HS-5 (cell line): ENCODE measurements at places on chromosomes 5 and 9.

DNA sequence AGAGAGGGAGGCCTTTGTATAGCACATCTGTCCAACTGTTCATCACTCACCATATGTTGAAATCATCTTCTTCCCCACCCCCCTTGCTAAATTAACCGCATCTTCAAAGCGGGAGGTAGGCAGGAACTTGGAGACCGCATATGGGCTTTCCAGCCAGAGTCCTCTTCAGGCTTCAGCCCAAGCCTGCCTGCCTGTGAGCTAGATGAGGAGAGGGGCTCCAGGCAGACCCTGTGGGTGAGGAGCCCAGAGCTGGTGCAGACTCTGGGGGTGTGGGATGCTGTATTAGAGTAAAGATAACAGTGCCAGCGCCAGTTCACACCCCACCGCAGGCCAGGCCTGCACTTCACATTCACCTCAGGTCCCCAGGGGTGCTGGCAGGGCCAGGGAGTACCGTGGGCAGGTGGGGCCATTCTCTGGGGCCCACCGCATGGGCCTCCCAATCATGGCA lies 16.2 kb downstream of the PRRC2B start:
- no peak for DNase-seq

- no peak for DNase-seq
These were observed 192.8 kb downstream of the ARRDC3 start for GRCh38 chr5:91190314-91190690.

GRCh38 chr5:54932789-54933188 lies 52.6 kb downstream of the ESM1 start:
- DNase-seq = no peak

- DNase-seq = no peak
These were observed 7.1 kb downstream of the PHYHD1 start for GRCh38 chr9:128927731-128928411.

- no peak for DNase-seq
These were observed 169.1 kb downstream of the CAAP1 start for GRCh38 chr9:26723486-26723885.

DNA sequence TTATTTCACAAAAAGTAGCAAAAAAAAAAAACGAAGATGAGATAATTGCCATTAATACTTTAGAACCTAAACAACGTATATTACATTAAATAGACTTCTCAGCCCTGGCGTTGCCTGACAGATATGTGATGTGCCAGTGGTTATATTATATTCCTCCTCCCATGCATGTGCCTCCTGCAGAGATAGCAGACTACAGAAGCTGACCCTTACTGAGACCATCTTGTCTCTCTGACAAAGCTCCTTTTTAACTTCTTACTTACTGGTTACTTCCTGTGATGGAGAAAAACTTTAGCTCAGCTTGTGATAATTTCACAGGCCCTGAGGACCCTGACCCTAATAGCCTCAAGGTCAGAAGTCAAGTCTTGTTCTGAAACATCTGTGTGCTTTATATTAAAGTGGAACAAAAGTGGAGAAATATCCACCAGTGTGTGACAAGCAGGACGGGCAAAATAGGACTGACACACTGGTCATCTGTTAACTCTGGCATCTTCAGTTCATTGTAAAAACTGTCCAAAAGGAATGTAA lies 80.6 kb upstream of the POU5F2 start:
- no peak for DNase-seq

- no peak for DNase-seq
These were observed 16.8 kb downstream of the GLDC start for GRCh38 chr9:6628704-6629103.

- no peak for DNase-seq
These were observed 80.6 kb downstream of the FBXO4 start for GRCh38 chr5:42005561-42006153.

DNA sequence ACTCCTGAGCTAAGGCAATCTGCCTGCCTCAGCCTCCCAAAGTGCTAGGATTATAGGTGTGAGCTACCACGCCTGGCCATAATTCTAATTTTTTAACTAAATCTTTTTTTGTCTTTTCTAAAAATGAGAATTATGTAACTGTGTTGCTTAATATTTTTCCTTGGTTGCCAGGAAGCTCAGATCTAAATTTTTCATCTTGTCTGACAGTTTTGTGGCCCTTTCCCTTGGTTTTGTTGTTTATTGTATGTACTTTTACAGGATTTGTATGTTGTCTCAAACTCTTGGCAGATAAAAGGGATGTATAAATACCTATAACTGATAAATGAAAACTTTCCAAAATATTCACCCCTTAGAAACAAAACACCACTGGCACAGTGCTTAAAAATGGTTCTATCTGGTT lies 88.2 kb upstream of the KLF9 start:
- DNase-seq = no peak

DNA sequence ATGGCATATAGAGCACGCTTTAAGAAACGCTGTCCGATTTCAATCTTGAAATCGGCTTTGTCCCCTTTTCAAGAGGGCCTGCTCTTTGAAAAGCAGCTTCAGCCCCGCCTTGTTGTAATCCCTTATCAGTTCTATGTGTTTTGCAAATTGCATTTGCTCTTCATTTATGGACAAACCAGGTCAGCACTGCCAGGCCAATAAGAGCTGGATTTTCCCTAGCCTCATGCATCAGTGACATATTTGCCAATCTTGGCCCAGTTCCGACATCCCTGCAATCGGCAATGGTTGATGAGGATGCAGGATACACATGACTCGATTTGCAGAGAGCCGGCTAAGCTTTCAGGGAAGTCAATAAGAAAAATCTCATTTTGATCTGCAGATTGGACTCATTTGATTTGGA lies 529.1 kb upstream of the CLINT1 start:
- DNase-seq = no peak

DNA sequence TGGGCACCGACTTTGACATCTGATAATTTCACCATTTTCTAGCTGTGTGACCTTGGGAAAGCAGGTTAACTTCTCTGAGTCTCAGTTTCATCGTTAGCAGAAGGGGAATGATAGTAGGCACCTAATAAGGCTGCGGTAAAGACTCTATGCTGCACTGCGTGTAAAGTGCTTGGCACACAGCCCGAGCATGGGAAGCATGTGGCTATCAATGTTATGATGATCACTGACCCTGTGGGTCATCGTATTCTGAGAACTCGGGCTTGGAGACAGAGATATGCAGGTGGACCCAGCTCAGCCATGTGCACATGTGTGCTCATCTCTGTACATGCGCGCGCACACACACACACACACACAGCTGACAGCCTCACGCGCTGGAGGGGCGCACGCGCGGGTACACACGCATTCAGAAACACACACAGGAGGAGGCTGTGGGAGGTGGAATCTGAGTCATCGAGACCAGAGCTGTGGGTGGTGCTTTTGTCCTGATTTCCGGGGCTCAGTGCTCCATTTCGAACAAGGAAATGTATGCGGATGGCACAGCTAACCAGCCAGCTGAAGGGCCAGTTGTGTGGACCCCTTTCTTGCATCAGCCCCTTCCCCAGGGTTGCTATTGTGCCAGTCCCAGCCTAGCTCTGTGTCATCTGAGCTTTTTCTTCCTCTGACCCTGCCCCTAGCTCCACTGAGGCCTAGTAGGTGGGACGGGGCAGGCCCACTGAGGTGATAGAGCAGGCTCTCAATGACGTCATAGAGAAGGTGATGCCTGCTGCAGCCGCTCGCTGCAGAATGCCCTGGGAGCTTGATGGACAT lies 11.1 kb upstream of the ARAP3 start:
- no peak for DNase-seq

DNA sequence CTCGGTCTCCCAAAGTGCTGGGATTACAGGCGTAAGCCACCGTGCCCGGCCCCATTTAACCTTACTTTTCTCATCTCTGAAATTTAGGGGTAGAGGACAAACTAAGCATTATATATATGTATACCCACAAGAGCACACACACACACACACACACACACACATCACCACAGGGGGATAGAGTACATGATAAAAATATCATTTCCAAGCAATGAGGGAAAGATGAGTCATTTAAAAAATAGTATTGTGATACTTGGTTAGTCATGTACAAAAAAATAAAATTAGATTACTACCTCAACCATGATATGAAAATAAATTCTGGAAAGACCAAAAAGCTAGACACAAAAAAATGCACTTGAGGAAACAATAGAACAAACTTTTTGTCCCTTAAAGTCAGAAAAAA lies 67.2 kb downstream of the CDH18 start:
- no peak for DNase-seq

- no peak for DNase-seq
These were observed 4.9 kb downstream of the SELENOP start for GRCh38 chr5:42806701-42807262.

DNA sequence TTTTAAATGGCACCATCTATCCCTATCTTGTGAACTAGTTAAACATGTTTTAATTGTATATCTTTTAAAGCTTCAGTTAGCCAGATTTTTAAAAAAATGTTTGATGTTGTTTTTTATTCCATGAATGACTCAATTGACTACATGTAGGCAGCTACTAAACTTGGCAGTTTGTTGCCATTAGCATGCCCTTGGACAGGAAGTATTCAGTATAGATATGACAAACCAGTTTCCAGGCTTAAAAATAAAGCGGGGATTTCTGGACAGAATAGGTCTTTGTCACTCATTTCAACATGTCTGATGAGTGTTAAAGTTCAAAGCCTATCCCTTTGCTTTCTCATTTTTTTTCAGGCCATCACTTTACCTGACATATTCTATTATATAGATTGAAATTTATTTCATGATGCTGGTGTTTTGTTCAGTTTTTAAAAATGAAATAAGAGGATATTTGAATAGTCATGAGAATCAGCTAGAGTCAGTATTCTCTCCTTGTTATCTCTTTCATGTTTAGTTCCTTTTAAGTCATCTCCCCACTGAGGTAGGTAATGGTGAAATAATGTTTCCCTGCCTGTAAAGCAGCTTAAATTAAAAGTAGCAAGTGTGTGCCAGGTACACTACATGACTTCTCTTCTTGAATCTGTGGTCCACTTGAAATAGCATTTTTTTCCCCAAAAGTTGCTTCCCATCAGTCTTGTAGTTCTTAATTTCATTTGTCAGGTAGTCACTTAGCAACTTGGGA lies 11.9 kb downstream of the TNFAIP8 start:
- DNase-seq = no peak

- peak; percentile 35 for DNase-seq
These were observed 118.2 kb downstream of the KLHL3 start for GRCh38 chr5:137617528-137618205.

DNA sequence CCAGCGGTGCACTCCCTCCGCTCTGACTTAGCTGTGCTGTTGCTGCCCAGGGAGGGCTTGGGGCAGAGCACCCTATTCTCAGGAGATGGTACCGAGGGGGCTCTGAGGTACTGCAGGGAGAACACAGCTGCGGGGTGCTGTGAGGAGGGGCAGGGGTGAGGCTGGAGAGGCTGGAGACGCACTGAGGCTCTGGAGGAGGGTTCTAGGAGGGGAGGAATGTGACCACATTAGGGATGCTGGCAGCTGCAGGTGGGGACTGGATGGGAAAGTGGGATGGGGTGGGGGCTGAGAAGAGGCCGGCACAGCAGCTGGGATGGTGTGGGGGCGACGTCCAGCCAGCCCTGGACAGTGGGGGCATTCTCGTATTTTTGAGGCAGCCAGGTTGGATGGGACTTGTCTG lies 20.9 kb downstream of the NCS1 start:
- DNase-seq = no peak

GRCh38 chr9:37035648-37036370 lies 1.7 kb upstream of the PAX5 start:
- no peak for DNase-seq

DNA sequence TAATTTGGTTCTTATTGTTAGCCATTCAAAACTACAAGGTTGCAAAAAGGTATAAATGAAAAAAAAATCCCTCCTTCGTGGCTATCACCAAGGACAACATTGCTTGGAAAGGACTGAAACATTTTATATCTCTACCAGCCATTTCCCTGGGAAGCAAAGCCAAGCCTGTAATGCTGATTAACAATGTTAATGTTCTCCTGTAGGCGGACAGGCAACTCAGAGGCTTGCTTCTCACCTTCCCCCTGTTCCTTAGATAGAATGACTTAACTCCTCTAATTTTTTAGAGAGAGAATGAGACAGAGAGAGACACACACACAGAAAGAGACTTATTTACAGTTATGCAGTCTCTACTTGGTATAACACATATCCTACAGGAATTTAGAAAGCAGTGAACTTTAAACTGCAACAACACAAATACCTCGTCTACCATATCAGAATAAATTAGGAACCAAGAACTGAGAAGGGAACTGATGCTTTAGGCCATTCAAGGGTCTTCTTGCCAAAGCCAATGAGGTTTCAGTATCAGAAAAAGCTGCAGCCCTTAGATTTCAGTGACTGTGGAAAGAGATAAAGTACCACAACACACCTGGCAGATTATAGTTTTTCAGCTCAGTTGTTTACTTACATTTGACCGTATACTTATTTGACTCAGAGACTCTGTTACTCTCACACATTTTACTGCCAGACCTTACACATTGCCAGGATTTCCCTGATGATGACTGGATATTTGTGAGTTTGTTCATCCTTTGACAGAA lies 20.9 kb upstream of the MAN2A1 start:
- no peak for DNase-seq

GRCh38 chr9:98786750-98787510 lies 9.4 kb downstream of the ANKS6 start:
- DNase-seq = no peak

- no peak for DNase-seq
These were observed 6.4 kb downstream of the TNFSF15 start for GRCh38 chr9:114799441-114799840.

DNA sequence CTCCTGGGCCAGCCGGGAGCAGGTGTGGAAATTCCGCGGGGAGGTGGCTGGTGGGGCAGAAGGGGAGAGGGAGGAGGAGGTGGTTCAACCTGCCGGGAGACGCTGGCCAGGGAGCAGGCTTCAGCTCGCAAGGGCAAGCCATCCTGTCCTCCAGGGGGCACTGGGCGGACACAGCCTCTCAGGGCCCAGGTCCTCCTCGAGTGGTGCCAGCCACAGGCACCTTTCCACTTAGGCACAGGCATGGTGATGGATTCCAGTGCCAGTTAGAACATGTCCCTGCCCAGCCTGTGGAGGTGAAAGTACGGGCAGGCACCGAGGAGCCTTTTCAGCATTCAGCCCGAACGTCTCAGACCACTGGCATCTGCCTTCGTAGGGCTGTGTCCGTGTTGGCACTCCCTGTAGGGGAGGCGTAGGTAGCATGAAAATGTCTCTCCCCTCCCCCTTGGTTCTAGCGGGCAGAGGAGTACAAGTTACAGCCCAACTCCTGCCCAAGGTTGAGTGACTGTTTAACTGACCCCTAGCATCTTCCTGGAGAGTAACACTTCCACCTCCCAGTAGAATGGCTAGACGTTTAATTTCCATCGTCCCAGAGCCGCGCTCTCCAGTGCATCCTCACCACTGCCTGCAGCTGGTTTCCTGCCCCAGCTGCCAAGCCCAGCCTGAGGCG lies 48.9 kb downstream of the DAB2IP start:
- DNase-seq = no peak

DNA sequence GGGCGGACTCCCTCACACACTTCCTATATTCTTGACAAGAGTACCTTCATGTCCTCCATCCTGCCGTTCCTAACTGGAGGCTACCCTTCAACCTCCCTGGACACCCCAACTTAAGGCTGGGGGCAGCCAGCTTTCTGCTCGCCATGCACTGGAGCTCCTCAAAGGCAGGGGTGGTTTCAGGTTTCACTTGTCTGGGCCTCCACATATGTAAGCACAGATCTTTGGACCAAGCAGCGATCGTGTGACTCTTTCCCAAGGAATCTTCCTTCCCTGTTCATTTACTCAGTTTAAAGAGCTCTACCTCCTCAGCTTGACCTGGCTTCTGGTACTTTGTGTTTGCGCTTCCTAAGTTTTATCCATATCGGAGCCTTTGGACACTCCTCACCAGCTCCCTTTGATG lies 34.2 kb upstream of the TRPC7 start:
- DNase-seq = no peak

- DNase-seq = no peak
These were observed 83.9 kb downstream of the PRLR start for GRCh38 chr5:35146406-35146805.
